Activated CD4-positive, CD25-positive, alpha-beta regulatory T cell treated with anti-CD3 and anti-CD28 coated beads, Interleukin-2, amount 50 U/mL, for 24 hours (primary cell): ENCODE measurements at places on chromosomes 3 and 15.
A peak's percentile ranks its signal among the peaks of the same experiment; 100 is the strongest.

DNA sequence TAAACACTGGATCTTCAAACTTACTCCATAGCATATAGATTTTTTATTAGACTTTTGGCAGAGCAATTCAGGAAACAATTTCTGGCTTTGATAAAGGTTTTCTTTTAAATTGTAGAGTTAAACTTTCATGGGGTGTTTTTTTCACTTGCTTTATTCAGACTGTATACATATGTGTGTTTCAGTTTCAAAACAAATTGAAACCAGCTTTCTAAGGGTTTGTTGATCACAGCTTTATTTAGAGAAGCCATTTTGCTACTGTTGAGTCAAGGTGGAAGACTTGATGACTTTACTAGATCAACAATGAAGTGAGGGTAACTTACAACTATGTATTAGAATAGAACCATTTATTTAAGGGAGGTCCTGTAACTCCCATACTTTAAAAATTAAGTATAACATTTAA lies 6.2 kb downstream of the UBE2E1 start:
- peak; percentile 70 for ATAC-seq

DNA sequence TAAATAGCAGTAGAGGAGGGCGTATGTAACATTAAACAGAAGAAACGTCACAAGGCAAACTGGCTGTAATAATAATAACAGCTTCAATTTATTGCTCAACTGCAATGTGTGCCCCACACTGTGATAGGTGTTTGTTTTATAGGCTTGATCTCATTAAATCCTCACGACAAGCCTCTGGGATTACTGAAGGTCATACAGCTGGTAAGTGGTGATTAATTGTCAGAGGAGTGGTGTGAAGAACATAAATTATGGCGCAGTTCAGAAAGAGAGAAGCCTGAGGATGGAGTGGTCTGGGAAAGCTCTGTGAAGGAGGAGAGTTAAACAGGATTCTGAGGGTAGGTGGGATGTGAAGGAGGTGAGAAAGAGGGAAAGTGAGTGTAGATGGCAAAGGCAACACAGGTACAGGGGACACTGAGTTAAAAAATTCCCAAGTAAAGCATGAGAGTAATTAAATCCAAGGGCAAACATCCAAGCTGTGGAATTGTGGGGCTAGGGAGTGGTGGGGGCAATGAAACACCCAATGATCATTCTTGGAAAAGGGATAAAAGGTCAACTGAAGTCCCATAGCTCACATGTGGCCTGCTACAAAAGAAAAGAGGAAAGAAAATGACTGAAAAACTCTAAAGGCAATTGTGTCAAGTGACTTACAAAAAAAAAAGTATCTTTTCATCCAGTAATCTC lies 16.5 kb upstream of the GLCE start:
- no peak for ATAC-seq

- ATAC-seq, result peak; percentile 3
These were observed 976 bp downstream of the DIS3L start for GRCh38 chr15:66294157-66294931.

DNA sequence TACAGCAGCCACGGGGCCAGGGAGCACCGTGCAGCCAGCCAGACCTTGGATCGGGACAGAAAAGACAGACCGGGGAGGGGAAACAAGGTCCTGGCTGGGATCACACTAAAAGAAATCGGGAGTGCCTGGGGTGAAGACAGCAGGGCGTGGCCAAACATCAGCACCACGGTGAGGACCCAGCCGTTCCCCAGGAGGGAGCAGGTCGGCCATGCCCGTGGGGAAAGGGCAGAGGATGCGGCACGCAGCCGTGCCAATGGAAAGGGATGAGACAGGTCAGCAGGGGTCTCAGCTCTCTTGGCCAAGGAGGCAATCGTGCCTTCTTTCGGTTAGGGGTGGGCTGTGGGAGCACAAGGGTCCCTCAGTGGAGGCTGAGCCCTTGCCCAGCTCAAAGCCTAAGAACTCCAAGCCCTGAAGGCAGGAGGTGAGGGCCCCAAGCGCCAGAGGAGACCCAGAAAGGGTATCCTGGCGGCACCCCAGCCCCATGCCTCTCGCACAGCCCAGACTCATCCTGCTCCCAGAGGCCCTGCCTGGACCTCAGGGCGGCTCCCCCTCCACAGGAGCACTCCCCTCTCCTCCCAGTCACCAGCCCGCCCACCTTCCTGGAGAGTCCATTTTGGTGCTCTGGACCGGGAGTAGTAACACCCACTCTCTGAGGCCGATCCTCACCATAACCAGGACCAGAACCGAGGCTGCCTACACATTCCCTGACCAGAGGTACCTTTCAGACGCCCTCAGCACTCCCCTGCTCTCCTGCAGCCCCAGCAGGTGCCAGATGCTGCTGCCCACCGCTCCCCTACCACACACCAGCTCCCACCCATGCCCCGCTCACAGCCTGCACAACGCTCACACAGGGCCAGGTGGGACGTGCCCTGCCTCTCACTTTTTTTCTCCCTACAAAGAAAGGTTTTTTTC lies 23.2 kb upstream of the OCA2 start:
- ATAC-seq, result no peak

DNA sequence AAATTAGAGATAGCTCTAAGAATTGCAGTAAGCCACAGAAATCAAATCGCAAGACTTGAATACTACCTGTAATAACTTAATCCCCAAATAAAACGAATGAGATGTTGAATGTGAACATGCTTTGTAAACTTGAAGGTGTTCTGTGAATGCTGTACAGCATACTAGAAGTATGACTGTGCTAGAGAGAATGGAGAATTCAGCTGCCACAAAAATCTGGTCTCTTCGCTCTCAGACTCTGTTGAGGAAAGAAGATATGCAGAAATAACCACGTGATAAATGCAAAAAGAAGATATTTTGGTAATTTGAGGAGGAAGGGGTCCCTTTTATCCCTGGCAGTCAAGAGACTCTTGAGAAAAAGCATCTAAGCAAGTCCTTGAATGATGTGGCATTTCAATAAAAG lies 37.3 kb downstream of the ZBTB38 start:
- ATAC-seq, result no peak

DNA sequence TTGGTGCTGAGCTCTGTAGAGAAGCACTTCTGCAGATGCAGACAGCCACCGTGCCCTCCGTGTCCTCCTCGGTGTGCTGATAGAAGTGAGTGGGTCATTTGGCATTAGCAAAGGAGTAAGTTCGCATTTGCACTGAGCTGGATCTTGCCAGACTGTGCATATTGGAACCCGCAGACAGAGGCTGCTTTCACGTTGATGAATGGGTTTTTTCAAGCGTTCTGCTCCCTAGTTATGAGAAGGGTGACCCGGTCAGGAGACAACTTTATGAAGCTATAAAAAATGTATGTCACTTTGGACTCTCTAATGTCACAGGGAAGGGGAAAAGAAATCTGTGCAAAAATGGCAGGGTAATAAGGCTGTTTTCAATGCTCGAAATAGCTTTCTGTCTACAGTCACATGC lies 739.4 kb downstream of the MCTP2 start:
- no peak for ATAC-seq

- ATAC-seq, result no peak
These were observed 35.3 kb downstream of the MOBP start for GRCh38 chr3:39502838-39503145.

- ATAC-seq, result no peak
These were observed 91.1 kb downstream of the MEIS2 start for GRCh38 chr15:37009288-37009687.
